ENCODE measurements at places on chromosomes 13 and 19. TPM values are rescaled to one million over a fixed set of nuclear protein-coding genes. Genes with fewer than 3 reads are reported as not detected.

The SIGLEC12 gene
- not detected for total RNA-seq

The ZNF98 gene
- not detected for total RNA-seq

The DENND1C gene
- total RNA-seq = 0.63 TPM

The TMEM86B gene
- total RNA-seq = 6.7 TPM

The RGCC gene
- total RNA-seq = 0.85 TPM

The RFPL4A gene
- not detected for total RNA-seq

The ZNF888 gene
- 15.3 TPM for total RNA-seq

The ZNF865 gene
- total RNA-seq = 21.4 TPM

The PGPEP1 gene
- total RNA-seq = 24.3 TPM

The B9D2 gene
- 5.6 TPM for total RNA-seq

The FXYD7 gene
- 0.69 TPM for total RNA-seq

The ZNF627 gene
- 28.6 TPM for total RNA-seq

The GRIN2D gene
- 15.7 TPM for total RNA-seq

The SMIM24 gene
- total RNA-seq = not detected

The MPHOSPH8 gene
- total RNA-seq = 33.1 TPM

The WDR88 gene
- not detected for total RNA-seq

The KLK12 gene
- not detected for total RNA-seq

The COL4A2 gene
- 469 TPM for total RNA-seq

The KLK14 gene
- total RNA-seq = 0.99 TPM

The FSD1 gene
- 16.4 TPM for total RNA-seq

The ITGBL1 gene
- total RNA-seq = 0.07 TPM

The TEX26 gene
- not detected for total RNA-seq

The RDH8 gene
- total RNA-seq = not detected

The ZNF541 gene
- total RNA-seq = 0.81 TPM

The TEKTIP1 gene
- 2.6 TPM for total RNA-seq

The ZNF850 gene
- total RNA-seq = 11.1 TPM

The PSG1 gene
- total RNA-seq = not detected

The ACOD1 gene
- total RNA-seq = not detected

The ZNF709 gene
- 8.1 TPM for total RNA-seq

The TGFB1 gene
- 25.2 TPM for total RNA-seq

The VSIG10L gene
- total RNA-seq = 8.6 TPM

The GJB6 gene
- total RNA-seq = 28.6 TPM

The MAP4K1 gene
- total RNA-seq = 4.9 TPM

The KLF1 gene
- total RNA-seq = not detected

The IZUMO4 gene
- 14.4 TPM for total RNA-seq

The ZNF763 gene
- total RNA-seq = 7.2 TPM

The IL17D gene
- total RNA-seq = 6.2 TPM

The ZNF581 gene
- 47.0 TPM for total RNA-seq

The TMTC4 gene
- total RNA-seq = 40.9 TPM

The SIRT6 gene
- total RNA-seq = 31.9 TPM

The CNN1 gene
- 29.6 TPM for total RNA-seq

The LYL1 gene
- total RNA-seq = 3.4 TPM

The KLK4 gene
- not detected for total RNA-seq

The PINLYP gene
- total RNA-seq = 14.5 TPM

The SYCN gene
- not detected for total RNA-seq

The STOML3 gene
- total RNA-seq = not detected

The ZNF506 gene
- total RNA-seq = 17.6 TPM

The ING1 gene
- total RNA-seq = 19.1 TPM

The FREM2 gene
- 82.9 TPM for total RNA-seq

The ZNF345 gene
- total RNA-seq = 15.8 TPM

The CALR3 gene
- total RNA-seq = not detected

The CEACAM1 gene
- 1.4 TPM for total RNA-seq

The PLEKHF1 gene
- 0.47 TPM for total RNA-seq

The LTBP4 gene
- total RNA-seq = 364 TPM

The ANGPTL4 gene
- 2.0 TPM for total RNA-seq

The PALM gene
- total RNA-seq = 86.9 TPM

Measured in mesothelial cell of epicardium (in vitro differentiated cells).